Posterior cingulate gyrus (tissue), 11 donors: ENCODE measurements at places on chromosomes 2 and 18.
A peak's percentile ranks its signal among the peaks of the same experiment; 100 is the strongest.

DNA sequence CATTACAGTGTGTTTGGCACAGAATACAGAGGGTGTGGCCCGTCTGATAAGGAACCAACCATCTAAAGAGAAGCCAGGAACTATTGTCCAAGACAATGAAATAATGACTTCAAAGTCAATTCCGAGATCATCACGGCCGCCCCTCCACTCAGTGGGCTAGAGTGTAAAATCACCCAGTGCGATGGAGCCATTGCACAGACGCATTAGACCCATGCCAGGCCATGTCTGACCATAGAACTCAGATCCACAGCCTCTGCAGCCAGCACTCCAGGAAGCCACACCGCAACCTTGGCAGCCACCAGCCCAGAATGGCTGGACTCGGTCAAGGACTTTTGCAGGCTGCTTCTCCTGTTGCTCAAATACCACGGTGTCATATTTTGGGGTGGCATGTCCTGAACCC is 835.7 kb downstream of the DCDC2C start:
- no peak for DNase-seq

DNA sequence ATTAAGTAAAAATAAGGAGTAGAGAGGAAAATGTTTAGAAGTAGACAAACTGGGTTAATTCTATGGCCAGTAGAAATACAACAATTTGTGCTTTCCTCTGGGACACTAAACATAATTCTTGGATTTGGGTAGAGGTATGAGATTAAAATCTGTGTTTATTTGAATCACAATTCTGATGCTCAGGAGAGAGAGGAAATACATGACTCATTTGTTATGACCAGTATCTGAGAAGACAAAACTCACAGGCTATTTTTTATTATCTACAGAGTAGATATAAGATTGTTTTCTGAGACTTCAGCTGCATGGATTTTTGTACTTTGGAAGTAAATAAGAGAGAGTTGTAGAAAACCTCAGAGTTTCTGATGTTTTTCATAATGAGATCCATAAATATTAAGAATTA is 315.7 kb upstream of the CWC22 start:
- no peak for DNase-seq

GRCh38 chr2:58186501-58186900 is 54.6 kb downstream of the FANCL start:
- no peak for DNase-seq

DNA sequence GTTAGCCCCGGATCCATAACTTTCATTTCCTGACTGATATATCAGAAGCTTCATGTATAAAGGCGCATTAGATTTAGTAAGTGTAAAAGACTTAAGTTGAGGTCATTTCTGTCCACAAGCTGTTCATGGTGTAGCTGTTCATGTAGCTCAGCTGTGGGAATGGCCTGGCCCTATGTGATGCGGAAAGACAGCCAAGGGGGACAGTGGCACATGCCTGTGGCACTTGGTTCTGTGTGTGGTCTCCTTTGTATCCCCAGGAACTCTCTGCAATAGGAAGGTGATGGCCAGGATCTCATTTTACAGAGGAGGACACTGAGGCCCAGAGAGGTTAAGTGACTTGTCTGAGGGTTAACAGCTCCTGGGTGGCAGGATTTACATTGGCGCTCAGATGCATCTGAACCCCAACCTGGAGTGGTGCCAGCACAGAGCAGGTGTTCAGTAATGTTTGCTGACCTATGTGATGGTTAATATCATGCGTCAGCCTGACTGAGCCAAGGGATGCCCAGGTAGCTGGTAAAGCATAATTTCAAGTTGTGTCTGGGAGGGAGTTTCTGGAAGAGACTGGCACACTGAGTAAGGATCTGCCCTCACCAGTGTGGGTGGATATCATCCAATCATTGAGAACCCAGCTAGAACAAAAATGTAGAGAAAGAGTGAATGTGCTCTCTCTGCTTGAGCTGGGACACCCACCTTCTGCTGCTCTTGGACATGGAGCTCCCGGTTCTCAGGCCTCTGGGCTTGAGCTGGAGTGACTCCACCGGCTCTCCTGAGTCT is 25.4 kb downstream of the HPCAL1 start:
- no peak for DNase-seq

- DNase-seq = no peak
Observed at GRCh38 chr2:65969161-65969560, 465.8 kb upstream of the MEIS1 start.

- DNase-seq = no peak
Observed at GRCh38 chr18:9992300-9992972, 78.6 kb downstream of the VAPA start.

- DNase-seq = no peak
Observed at GRCh38 chr2:144078802-144079724, 440.9 kb downstream of the ZEB2 start.

- DNase-seq = no peak
Observed at GRCh38 chr2:196586511-196586991, 53.0 kb upstream of the CCDC150 start.

- no peak for DNase-seq
Observed at GRCh38 chr18:64718808-64719207, 569.9 kb upstream of the LINC00305 start.

DNA sequence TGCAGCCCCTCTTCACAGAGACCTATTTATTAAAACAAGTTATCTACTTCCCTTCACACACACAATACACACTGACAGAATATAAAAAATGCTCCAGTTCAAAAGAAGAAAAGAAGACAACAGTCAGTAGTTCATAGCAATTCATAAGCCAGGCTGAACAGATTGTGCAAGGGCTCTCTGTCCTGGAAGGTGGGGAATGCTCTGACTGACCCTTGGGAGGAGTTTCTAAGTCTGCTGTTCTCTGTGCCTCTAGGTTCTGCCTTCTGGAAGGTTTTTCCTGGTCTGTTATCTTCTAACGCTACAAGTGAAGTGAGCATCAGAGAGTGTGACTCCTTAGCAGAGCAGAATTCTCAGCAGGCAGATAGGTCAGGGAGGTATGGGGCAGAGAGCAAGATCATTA is 35.7 kb downstream of the SP3 start:
- no peak for DNase-seq

- DNase-seq = peak; percentile 16
Observed at GRCh38 chr2:101150306-101151145, 656 bp downstream of the TBC1D8 start.

- DNase-seq = no peak
Observed at GRCh38 chr18:59606193-59607077, 90.8 kb downstream of the CCBE1 start.

DNA sequence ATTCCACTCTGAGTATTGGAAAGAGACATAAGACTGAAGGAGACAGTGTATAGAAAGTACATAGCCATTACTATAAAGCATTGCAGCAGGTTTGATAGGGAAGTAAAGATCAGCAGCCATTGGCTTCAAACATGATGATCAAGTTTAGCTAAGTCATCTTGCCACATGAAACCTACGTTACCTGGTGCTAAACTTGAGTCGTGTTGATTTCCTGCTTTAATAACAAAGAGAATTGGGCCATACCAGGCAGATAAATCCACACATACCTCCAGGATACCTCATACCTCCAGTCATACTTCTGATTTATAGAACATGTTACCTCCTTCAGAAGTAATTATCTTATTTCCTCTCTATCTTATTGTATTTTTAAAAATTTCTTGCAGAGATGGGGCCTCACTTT is 10.3 kb upstream of the KYNU start:
- no peak for DNase-seq

DNA sequence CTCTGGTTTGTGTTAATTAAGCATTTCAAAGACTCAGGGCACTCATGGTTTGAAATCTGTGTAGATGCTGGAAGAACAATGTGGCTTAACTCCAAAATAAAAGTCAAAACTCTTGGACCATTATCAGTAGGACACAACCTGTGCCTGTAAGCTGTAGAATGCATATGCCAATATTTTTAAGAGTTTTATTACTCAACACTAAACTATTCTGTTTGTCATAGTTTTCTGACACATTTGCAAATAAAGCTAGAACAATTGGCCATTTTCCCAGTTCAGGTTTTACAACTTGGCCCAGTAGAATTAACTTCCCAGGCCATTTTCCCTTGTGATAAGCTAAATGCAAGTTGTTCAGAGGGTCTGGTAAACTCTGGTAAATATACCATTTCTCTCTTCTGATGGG is 713.1 kb downstream of the CBLN2 start:
- DNase-seq = no peak

- no peak for DNase-seq
Observed at GRCh38 chr2:173279527-173279868, 75.2 kb upstream of the CDCA7 start.

DNA sequence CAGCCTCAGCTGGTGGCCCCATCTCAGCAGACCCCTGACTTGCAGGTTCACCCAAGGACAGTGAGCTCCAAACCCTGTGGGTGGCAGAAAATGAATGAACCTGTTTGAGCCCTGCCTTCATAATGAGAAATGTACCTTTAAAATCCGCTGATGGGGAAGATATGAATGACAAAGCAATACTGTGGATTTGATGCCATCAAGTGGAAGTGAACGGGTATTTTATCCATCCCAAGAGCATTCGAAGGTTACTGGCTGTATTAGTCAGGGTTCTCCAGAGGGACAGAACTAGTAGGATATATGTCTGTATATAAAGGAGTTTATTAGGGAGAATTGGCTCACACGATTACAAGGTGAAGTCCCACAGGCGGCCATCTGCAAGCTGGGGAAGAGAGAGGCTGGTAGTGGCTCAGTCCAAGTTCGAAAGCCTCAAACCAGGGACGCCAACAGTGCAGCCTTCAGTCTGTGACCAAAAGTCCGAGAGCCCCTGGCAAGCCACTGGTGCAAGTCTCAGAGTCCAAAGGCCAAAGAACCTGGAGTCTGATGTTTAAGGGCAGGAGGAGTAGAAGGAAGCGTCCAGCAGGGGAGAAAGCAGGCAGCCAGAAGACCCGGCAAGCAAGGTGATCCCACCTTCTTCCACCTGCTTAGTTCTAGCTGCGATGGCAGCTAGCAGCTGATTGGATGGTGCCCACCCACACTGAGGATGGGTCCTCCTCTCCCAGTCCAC is 32.1 kb downstream of the TOGARAM2 start:
- no peak for DNase-seq

- no peak for DNase-seq
Observed at GRCh38 chr2:195307751-195308150, 349.3 kb upstream of the SLC39A10 start.

DNA sequence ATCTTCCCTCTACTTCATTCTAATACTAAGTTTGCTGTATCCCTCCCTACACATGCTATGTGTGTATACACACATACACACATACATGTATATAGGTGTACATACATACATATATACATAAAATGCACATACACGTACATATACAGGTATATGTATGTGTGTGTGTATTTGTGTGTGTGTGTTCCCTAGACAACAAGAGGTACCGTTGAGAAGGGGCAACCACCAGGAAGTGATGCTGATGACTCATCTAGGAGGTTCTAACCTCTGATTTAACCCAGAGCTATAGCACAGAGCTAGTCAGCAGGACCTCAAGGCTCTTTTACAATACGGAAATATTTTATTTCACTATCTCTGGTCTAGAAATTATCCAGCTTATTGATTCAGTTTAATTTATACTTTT is 139.2 kb downstream of the LAMA3 start:
- DNase-seq = no peak

- DNase-seq = no peak
Observed at GRCh38 chr2:157741819-157742484, 113.3 kb upstream of the ACVR1C start.

DNA sequence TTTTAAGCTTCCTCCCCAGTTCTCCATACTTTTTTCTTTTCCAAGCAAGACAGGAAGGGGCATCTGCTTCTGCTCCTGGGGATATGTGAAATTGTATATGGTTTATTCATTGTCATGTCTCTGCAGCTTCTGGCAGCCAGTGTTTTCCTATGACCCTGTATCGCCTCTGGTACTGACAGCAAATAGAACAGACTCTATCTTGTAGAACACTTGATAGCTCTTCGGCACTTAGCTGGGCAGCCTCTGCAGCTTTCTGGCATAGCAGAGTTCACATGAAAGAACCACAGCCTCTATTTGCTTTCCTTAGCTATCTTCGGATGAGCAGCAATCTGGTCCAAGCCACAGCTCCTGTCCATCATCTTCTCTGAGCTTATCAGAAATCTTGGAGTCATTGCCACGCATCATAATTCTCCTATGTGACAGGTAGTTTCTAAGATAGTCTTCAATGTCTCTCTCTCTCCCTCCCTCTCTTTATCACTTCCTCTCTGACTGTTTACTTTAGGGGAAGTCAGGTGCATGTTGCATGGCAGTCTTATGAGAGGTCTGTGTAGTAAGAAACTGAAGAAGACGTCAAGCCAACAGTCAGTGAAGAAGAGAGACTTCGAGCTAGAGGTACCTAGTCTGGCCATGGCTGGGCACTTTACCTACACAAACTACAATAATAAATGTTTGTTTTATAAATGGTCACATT is 627.7 kb upstream of the CDH2 start:
- DNase-seq = no peak

DNA sequence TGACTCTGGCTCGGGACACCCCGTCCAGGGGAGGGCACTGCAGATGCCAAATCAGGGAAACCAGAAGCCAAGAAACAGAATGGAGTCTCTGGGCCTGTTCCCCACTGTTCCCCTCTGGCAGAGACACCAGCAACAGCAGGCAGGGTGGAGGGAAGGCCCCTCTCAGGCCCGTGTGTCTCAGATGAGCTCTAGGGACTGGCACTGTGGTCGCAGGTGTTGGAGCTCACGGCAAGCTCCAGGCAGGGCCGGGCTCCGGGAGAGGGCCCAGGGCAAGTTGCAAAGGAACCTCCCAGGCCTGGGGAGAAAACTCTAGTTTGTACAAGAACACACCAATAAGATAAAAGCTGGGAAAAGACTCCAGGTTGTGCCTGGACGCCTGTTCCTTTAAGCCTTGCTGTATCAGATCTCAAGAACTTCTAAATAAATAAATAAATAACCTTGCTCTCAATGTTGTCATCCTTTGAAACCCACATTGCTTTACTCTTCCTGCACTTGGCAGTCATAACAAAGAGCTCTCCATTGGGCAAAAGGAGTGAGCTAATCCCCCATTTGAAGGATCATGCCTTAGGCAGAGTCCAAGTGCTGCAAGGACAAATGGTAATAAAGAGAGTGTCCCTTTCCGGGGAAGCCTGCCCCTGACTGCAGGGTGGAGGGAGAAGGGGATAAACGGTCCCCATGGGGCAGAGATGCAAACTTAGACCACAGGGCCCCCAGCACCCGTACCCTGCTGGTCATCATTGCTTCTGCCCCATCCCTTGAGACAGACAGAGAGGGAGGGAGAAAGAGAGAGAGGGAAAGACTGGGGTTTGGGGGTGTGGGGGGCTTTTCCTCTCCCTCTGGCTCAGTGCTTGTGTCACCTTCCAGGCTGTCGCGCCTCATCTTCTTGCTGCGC is 33.3 kb downstream of the CNGA3 start:
- DNase-seq = no peak

- no peak for DNase-seq
Observed at GRCh38 chr18:13199169-13199568, 19.4 kb upstream of the LDLRAD4 start.

DNA sequence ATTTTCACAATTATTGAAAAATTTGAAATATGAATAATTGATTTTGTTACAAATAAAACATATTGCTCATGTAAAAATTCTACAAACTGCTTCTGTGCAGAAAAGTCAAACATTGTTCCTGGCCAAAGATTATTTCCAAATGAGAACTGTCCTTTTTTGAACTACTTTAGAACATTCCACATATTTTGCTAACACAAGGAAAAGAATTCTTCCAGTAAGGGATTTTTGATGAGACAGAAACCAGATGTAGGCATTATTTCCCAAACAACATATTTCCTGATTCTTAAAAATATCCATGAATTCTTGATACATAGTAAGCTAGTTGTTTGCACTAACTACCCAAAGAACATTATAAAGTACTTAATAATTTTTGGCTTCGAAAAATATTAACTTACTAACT is 715.2 kb downstream of the CCDC85A start:
- DNase-seq = no peak
